ENCODE measurements at places on chromosomes 13 and 19.

GRCh38 chr13:102484329-102484728 is 82.5 kb upstream of the FGF14 start:
- no peak for DNase-seq

GRCh38 chr13:46523972-46524752 is 28.8 kb upstream of the LRCH1 start:
- peak; percentile 38 for DNase-seq

- no peak for DNase-seq
Observed at GRCh38 chr13:26458196-26458749, 99.2 kb upstream of the WASF3 start.

GRCh38 chr19:29800100-29800825 is 11.5 kb upstream of the CCNE1 start:
- no peak for DNase-seq

DNA sequence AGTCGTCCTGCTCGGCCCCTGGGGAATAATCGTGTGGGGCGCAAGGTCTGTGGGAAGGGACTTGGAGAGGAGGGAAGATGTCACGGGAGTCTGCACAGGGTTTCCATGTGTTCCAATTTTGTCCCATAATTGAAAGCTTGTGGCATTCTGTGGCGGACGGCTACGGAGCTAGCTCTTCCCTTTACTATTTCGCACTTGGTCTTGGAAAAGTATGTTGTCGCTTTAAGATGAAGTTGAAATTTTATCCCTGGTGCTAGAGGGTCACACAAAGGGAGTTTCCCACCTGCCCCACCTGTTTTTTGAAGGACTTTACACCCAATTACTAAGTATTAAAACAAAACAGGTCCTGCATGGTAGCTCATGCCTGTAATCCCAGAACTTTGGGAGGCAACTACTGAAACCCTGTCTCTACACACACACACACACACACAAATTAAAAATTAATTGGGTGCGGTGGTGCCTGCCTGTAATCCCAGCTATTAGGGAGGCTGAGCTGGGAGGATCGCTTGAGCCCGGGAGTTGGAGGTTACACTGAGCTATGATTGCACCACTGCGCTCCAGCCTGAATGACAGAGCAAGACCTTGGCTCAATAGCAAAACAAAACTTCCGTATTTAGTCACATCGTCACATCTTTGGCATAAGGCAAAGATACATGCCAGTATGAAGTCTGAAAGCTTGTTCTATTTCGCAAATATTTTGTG is 967 bp upstream of the TPT1 start:
- DNase-seq = peak; percentile 46

GRCh38 chr19:35689836-35690235 is 14.5 kb upstream of the ZBTB32 start:
- DNase-seq = peak; percentile 9

- DNase-seq = no peak
Observed at GRCh38 chr19:1079566-1080111, 12.7 kb downstream of the ARHGAP45 start.

DNA sequence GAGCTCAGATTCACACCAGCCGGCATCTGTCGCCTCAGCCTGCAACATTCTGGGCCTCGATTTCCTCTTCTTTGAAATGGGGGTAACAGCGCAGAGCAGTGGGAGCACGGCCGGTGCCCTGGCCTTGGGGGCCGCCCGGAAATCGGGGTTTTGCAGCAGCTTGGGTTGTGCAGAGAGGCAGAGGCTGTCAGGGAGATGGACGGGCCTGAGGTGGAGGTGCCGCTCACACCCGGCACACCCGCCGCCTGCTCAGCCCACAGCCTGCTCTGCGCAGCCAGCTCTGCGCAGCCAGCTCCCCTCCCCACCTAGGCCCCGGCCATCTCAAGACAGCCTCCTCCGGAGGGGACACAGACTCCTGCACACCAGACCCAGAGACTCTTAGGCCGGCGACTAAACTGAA is 10.6 kb downstream of the KLF2 start:
- no peak for DNase-seq
